ENCODE measurements at places on chromosomes 4 and X.

DNA sequence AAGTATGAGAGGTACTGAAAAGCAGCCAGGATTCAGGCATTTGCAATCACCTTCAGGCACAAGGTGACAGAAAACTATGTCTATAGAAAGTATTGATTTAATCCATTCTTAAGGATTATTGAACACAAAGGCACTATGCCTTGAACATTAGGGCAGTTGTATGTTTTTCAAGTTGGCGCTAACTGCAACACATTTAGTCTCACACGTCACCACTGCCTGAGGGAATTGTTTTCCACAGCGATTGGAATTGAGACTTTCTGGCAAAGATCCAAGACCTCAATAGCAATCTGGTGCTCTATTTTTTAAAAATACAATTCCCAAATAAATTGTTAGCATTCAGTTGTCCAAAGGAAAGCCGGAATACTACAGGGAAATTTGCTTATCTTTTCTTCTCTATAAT, 52.7 kb upstream of the FTHL17 start:
- peak; percentile 1 for DNase-seq

- DNase-seq = no peak
These were observed 3.6 kb downstream of the USP46 start for GRCh38 chr4:52655506-52655905.

- no peak for DNase-seq
These were observed 24.5 kb upstream of the TAPT1 start for GRCh38 chr4:16250661-16251365.

GRCh38 chr4:54746218-54746617, 88.5 kb downstream of the KIT start:
- no peak for DNase-seq

DNA sequence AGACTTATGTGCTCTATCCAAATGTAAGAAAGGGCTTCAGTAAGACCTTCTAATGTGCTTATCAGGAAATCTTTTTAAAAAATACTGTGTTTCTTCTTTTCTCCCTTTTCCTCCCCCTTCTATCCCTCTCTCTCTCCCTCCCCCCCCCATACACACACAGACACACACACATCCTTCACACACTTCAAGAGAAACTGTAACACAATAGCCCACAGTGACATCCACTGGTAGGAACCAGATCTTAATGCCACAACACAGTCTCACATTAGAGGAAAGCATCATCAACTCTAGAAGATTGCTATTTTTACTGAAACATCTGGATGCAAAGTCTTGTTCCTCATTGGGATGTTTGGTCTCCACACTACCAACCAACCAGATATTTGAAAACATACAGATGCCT, 4.6 kb downstream of the PCDH19 start:
- DNase-seq = no peak

- no peak for DNase-seq
These were observed 402 bp upstream of the UPRT start for GRCh38 chrX:75273483-75273882.

GRCh38 chrX:131577999-131578734, 34.3 kb downstream of the OR13H1 start:
- DNase-seq = no peak

- no peak for DNase-seq
These were observed 125.8 kb downstream of the IRF2 start for GRCh38 chr4:184348311-184349233.

DNA sequence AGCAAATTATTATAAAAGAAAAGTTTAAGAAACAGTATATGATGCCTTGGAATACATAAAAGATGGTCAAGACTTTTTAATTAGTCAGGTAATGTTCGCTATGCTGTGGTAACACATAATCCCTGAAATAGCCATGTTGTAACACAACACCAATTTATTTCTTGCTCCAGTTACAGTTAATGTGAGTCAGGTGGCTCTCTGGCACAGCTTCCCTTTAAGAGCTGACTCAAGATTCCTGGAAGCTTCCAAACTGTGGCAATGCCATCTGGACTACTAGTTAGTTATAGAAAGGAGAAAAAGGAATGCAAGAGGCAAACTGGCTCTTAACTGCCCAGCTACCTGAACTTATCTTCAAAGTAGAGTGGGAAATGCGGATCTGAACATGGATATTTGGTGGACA, 210.5 kb downstream of the CHM start:
- DNase-seq = peak; percentile 88

DNA sequence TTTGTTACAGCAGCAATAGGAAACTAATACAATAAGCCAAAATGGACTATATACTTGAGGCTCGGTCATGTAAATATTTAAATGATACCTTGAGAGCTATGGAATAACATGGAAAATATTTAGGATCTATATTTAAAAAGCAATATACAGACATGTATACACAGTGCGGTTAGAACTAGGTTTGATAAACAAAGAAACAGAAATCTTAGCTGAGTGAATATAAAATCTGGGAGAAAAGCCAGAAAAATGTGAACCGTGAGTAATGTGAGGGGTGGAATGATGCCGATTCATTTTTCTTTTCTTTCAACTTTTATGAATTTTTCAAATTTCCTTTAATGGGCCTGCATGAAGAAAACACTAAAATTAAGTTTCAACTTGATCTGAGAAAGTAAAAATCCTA, 104.1 kb downstream of the ATXN3L start:
- DNase-seq = no peak

- DNase-seq = no peak
These were observed 65.3 kb downstream of the PAPSS1 start for GRCh38 chr4:107654694-107655093.

DNA sequence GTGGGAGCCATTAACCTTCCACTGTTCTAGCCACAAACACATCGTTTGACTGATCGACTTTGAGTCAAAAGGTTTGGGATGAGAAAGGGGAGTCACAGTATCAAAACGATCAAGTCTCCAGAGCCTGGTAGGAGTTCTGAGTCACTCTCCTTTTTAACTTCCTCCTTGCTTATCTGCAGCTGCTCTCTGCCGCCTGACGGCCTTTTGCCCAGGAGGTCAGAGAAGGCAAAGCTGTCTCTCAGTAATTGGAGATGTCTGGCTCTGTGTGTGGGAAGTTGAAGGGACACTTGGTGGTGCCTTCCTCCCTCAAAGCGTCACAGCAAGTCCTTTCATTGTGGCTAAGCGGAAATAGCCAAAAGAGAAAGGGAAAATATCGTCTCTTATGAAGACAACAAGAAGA, 63.1 kb downstream of the ANOS1 start:
- DNase-seq = no peak
